RKO (cell line): ENCODE measurements at places on chromosomes 5 and 9.

- DNase-seq: no peak
Observed at GRCh38 chr5:154346427-154346826, 99.4 kb upstream of the SAP30L start.

- no peak for DNase-seq
Observed at GRCh38 chr9:131963072-131964030, 116.3 kb downstream of the MED27 start.

- no peak for DNase-seq
Observed at GRCh38 chr9:128383007-128383753, 12.0 kb downstream of the URM1 start.

DNA sequence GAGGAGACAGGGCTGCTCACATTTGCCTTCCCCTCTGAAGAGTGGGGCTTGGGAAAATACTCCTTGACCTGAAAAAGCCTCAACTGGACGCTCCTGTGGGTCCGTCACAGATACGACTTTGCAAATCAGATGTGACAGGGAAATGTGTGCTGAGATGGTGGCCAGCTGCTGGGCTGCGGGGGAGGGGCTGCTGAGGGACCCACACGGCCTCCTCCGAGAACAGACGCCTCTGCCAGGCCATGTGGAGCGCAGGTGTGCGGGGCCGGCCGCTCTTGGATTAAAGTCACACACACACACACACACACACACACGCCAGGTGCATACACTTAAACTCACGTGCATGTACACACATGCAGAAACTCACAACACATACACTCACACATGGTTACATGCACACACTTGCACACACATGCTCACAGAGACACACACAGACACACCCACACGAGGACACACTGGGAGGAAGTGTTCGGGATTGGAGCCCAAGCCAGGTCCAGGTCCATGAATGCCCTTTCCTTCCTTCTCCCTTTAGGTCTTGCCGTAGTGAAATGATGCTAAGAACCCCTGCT is 167.4 kb downstream of the GAPVD1 start:
- no peak for DNase-seq

DNA sequence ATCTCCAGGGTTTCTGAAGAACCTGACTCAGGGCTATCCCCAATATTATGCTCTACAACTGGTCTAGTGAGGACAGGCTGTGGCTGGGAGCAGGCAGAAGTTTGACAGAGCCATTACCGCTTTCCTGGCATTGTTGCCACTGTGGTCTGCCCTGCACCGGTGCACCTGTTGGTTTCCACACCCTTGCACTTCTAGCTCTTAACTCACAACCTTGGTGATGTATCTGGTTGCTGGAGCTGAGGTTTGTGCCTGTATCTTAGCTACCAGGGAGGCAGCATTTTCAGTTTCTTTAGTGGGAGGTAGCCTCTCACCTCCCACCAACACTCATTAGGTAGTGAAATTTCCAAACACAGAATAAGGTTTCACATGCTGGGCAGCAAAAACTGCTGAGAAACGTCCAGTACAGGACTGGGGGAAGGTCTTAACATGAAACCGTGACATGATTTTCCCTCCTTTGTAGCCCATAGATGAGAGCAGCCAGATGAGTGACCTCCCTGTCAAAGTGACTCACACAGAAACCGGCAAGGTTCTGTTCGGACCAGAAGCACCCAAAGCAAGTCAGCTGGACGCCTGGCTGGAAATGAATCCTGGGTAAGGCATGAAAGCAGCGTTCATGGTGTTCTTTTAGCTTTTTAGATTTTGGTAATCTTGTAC is 57.7 kb downstream of the SMARCA2 start:
- DNase-seq: no peak

- no peak for DNase-seq
Observed at GRCh38 chr5:61897251-61897650, 408.8 kb upstream of the KIF2A start.

DNA sequence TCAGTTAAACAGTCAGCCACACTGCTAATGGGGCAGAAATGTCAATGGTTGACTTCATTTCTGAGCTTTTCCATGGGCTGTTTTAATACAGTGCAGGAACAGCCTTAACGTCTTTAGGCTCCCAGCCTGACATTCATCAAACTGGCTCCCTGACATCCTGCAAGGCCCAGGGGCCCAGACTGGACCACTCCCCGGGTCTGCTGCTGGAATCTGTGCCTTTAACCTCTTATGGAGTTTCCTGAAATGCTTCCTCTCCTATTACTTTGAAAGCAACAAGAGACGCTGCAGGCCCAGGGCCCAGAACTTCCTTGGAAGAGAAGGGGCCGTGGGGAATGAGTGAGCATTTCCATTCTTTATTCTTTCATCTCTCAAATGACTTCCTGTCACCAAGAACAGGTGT is 216.8 kb upstream of the PANK3 start:
- no peak for DNase-seq

DNA sequence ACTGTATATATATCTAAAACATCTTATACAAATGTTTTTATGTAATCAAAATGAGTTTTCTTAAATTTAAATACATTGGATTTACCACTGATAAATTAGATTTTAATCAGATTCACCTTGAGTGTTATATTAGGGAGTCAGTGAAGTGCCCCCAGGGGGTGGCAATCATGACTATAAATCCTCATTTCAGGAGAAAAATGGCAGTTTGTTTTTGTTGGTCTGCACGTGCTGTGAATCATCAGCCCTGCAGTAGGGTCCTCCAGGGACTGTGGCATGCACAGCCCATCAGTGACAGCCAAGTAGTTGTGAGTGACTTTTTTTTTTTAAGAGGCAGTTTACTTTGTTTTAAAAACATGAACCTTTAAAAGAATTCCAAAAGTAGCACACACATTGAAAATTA is 65.2 kb downstream of the ZSWIM6 start:
- DNase-seq: no peak

DNA sequence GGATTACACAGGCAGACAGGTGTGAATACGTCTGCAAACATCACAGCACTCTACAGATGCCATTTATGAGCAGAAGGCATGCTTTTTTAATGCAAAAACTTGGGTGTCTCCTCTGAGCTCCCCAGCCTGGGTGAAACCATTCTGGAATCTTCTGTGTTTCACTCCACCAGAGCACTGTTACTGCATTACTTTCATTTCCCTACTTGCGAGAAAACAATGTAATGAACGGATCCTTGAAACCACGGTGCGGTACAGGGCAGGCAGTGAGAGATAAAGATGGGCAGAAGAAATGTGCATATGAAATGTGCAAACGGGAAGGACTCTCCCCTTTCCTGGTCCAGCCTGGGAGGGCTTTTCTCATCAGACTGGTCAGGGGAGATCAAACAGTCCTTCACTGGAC is 584.3 kb upstream of the KLF4 start:
- no peak for DNase-seq

DNA sequence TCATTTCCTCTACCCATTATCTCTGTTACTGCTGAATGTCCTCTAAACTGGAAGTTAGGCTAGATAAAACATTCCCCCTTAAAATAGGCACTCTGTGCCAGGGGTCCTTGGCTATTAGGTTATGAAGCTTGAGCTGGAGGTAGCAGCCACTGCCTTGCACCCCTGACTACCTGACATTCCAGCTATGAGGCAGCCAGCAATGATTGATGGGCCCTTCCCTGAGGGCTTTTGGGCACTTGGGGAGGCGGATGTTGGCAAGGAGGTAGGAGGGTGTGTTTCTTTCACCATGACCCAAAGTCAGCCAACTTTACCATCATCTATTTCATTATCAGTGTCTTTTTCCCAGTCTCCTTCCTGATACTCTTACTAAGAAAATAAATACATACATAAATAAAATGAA is 17.1 kb downstream of the TARS1 start:
- DNase-seq: no peak

DNA sequence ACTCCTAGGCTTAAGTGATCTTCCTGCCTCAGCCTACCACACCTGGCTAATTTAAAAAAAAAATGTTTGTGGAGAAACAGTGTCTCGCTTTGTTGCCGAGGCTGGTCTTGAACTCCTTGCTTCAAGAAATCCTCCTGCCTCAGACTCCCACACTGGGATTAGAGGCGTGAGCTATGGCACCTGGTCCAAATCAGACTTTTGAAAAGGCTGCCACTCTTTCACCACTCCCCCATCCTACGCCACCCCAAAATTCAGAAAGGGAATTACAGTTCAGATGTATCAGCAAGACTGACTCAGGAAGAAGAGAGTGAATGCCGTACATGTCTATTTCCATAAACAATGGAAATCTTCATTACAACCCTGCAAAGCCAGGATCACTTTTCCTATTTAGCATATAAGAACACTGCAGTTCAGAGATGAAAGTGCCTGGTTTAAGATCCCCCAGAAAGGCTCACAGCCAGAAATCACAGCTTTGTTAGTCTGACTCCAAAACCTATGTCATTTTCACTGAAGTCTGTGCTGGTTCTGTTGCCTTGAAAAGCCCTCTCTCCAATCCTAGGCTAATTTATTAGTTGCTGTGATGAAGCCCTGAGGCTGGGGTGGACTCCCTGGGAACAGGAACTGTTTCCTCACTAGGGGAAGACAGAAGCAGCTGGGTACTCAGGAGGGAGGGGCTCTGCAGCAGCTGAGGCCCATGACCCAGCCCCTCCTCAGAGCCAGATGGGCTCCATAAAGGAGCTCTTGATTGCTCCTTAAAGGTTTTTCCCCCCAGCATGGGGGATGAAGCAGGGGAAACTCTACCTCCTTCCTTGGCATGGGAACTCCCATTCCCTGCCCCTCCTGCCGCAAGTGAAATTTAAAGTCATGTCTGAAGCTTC is 3.1 kb downstream of the FBLL1 start:
- DNase-seq: no peak
